ENCODE measurements at places on chromosomes 12 and 14. TPM values are rescaled to one million over a fixed set of nuclear protein-coding genes. Genes with fewer than 3 reads are reported as not detected.

The PTPN21 gene
- 55.2 TPM for total RNA-seq

The GOLT1B gene
- total RNA-seq: 30.1 TPM

The SLC38A2 gene
- total RNA-seq: 156 TPM

The ATN1 gene
- total RNA-seq: 301 TPM

The NTF3 gene
- total RNA-seq: not detected

The NRIP2 gene
- total RNA-seq: not detected

DNA sequence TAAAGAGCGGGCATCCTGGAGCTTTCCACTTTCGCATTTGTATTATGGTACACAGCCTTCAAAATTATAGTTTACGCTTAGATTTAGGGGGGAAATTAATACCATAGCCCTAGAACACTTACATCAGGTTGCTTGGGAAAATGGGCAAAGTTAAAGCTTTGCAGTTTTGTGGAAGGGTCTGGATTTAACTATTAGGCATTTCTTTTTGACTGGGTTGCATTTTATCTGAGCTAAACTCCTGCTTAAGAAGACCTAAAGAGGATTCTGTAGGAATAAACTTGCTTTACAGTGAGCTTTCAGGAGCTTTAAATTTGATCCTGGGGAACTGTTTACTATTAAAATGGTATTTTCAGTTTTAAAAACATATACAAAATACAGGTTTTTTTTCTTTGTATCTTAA is 42.8 kb upstream of the PTPRQ start:
- no peak for DNase-seq

GRCh38 chr14:53956427-53957201 is at the start of gene BMP4:
Gene BMP4 (minus strand): TSS chr14:53956825. CDS start chr14:53952222, 4,603 bp downstream.
- peak; percentile 91 for DNase-seq

GRCh38 chr12:123997033-123997822 is 24.2 kb downstream of the ZNF664 start:
- DNase-seq: no peak

GRCh38 chr12:3055704-3056467 is 21.3 kb upstream of the TSPAN9 start:
- no peak for DNase-seq

DNA sequence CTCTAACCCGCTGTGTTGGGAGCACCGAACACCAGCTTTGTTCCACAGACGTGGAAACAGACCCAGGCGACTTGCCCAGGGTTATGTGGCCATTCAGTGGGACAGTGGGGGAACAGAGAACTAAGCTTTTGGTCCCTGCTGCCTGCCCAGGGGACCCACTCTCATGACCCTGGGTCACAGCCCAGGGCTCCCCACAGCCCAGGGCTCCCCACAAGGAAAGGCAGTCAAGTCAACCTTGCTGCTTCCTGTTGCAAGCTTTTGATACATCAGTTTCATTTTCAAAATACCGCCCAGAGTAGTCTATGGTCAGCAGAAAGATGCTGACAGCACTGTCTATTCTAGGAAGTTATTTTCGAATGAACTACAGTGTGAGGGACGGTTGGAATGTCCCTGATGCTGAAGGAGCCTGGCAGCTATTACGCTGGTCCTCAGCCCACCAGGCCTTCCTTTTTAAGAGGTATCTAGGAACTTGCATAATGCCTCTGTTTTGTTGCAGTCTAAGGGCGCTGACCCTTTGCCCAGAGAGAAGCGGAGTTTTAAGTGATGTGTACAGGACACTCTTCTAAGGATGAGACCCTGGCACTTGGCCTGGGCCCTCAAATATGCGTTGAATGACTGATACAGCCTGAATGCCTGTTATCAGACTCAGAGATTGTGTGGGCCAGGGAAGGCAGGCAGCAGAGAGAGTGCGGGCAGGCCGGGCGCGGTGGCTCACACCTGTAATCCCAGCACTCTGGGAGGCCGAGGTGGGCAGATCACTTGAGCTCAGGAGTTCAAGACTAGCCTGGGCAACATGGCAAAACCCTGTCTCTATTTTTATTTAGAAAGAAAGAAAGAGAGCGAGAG is 12.6 kb upstream of the TTC7B start:
- no peak for DNase-seq

GRCh38 chr12:54423816-54424150 is 4.7 kb upstream of the ITGA5 start:
- no peak for DNase-seq

DNA sequence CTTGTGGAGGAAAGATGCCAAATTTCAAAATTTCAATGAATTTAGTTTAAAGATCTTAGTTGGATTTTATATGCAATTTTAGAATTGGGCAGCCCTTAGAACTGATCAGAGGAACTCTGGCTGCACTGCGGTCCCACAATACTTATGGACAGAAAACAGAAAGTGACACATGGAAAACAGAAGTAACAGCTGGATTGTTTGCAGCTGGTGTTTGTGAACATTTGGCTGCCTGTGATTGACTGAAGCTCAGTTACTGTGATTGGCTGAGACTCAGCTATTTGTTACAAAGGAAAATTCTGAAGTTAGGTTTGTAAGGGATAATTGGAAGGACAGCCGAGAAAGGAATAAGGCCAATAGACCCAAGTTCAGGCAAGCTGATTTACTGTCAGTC is 10.0 kb upstream of the KRT86 start:
- no peak for DNase-seq

DNA sequence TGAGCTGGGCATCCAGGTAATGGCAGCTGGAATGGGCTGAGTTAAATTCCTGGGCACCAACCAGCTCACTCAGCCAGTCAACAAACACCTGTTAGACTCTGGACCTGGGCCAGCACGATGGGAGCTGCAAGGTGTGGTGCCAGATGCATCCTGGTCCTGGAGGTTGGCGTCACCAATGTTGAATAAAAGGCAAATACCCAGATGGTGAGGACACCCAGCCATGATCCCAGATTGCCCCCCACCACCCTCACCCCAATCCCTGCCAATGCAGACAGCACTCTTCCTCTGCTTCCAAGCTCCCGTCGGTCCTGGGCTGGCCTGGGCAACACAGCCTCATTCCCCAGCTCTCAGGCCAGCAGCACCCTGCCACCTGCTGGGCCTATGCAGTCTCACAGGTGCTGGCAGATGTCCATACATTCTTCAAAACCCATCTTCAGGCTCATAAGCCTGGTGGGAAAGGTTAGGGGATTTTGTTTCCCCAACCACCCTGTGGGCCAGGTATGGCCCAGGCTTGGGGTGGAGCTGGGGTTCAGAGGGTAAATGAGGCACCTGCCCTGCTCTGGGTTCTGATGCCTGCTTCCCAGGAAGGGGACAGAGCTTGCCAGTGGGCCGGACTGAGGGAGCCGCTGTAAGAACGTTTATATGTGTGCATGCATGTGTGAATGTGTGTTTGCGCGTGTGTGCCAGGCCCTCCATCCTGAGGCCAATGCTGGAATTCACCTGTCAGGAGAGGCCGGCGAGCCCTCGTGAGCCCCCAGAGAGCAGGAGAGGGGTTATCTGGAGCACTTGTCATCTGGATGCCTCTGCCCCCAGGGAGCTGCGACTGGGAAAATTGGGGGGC is 58.0 kb downstream of the LGMN start:
- no peak for DNase-seq

- no peak for DNase-seq
These were observed 12.6 kb upstream of the TDRD9 start for GRCh38 chr14:103915616-103916015.

- DNase-seq: no peak
These were observed 69.4 kb upstream of the PRIMA1 start for GRCh38 chr14:93857500-93858283.

GRCh38 chr14:71625175-71625574 is 307.1 kb upstream of the RGS6 start:
- peak; percentile 37 for DNase-seq

DNA sequence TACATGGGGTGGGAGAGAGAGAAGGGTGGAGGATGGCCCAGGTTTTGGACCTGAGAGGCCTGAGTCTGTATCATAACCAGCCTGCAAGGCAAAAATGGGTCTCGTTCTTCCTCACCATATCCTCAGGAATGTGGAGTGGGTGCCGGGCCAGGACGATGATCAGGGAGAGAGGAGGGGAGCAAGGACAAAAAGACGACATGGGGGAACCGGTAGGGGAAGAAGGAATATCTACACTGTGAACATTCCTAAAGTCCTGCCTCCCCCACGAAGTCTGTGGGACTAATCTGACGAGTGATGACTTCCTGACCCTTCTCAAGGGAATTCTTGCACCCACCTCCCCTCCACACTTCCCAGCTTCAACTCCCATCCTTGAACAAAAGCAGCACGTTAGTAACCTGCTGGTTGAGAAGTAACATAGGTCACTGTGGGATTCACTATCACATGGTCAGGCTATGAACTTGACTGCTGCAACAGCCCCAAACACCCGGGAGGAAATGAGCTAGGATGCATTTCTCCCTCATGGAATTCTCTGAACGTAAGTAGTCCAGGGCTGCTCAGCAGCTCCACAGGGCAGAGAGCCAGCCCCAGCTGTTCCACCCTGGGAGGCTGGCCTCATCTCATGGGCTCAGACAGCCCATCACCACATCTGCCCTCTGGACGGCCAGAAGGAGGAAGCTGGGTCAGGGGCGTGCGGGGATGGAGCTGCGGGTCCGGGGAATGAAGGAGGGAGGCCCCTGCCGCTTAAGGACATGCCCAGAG is 36.8 kb upstream of the VWF start:
- DNase-seq: no peak

DNA sequence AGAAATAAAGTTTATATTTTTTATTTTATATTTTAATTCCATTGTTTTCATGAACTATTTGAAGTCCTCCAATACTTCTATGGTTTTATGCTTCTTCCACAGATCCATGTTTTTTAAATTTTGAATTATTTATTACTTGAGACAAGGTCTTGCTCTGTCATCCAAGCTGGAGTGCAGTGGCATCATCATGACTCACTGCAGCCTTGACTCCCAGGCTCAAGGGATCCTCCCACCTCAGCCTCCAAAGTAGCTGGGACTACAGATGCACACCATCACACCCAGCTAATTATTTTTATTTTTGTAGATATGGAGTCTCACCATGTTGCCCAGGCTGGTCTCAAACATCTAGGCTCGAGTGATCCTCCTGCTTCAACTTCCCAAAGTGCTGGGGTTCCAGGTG is 28.8 kb upstream of the DLGAP5 start:
- DNase-seq: no peak

GRCh38 chr12:54232790-54233189 is 44.0 kb upstream of the SMUG1 start:
- no peak for DNase-seq

DNA sequence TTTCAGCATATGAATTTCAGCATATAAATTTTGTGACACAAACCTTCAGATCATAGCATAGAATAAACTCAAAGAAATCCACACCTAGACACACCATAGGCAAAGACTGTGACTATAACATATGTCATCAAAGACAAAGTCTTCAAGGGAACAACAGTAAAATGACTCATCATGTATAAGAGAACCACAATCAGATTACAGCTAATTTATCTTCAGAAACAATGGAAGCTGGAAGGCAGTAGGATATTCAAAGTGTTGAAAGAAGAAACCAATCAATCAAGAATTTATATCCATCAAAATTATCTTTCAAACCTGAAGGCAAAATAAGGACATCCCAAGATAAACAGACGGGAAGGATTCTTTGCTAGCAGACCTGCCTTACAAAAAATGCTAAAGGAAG is 29.0 kb downstream of the DLK1 start:
- DNase-seq: no peak

DNA sequence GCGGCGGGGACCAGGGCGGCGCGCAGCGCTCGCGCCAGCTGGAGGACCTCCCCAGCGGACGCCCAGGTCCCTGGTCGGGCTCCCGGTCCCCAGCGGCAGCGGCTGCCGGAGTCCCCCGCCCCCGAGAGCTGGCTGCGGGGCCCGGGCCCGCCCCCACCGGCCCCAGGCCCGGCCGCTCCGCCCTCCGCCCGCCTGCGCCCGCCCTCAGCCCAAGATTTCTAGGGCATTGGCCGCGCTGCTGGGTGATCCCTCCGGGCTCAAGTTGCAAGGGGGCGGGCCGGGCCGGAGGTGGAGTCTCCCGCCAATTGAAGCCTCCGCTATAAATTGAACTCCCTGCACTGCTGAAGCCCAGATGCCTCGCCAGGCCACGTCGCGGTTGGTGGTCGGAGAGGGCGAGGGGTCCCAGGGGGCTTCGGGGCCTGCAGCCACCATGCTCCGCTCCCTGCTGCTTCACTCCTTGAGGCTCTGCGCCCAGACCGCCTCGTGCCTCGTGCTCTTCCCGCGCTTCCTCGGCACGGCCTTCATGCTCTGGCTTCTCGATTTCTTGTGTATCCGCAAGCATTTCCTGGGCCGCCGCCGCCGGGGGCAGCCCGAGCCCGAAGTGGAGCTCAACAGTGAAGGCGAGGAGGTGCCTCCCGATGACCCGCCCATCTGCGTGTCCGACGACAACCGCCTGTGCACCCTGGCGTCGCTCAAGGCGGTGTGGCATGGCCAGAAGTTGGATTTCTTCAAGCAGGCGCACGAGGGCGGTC is at the start of gene DIO3:
Gene DIO3 (plus strand): TSS at position 351 of the 752 bp plus-strand sequence.
- peak; percentile 85 for DNase-seq
